Aorta (tissue), 5 donors: ENCODE measurements at places on chromosomes 5 and 9.
A peak's percentile ranks its signal among the peaks of the same experiment; 100 is the strongest.

DNA sequence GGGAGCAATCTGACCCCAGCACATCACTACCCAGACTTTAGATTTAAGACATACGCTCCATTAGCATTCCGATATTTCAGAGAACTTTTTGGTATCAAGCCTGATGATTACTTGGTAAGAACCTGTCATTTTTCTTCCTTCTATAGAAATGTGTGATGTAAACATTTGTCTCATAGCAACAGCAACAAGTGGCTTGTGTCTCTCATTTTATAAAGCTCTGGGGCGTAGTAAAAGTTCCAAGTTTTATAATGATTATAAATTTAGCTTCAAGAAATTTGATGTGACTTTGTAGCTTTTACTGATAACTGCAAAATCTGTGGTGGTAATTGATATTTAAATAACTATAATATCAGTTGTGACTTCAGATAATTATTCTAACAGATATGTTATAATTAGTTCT lies 137.2 kb downstream of the PRKACG start:
- no peak for DNase-seq
- H3K27me3 ChIP-seq, result no peaks in the 10 kb centered on the region
- no peaks in the 10 kb centered on the region for H3K4me1 ChIP-seq

DNA sequence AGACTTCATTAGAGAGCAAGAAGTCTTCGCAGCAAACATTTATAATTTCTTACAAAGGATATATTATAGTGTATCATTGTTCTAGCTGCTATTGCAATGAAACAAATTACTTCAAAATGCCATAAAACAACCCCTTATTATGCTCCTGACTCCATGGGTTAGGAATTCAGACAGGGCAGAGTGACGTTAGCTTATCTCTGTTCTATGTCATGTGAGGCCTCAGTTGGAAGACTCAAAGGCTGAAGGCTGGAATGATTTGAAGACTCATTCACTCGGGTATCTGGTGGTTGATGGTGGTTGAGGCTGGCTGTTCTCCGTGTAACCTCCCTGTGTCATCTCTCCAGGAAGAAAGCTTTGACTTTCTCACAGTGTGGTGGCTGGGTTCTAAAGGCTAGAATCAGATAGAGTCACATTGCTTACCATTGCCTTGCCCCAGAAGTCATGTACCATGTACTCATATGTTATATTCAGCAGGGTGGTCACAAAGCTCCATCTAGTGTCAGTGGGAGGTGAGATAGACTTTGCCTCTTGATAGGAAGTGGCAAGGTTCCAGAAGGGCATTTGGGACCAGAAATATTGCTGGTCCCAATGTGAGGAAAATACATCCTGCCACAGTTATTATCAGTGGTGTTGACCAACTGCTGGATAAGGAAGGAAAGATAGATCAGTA lies 226.9 kb downstream of the TMEM38B start:
- H3K27ac ChIP-seq, result no peak overlapping the region
- H3K4me1 ChIP-seq, result no peaks in the 10 kb centered on the region
- H3K36me3 ChIP-seq, result no peaks in the 10 kb centered on the region
- H3K4me3 ChIP-seq, result no peak overlapping the region

DNA sequence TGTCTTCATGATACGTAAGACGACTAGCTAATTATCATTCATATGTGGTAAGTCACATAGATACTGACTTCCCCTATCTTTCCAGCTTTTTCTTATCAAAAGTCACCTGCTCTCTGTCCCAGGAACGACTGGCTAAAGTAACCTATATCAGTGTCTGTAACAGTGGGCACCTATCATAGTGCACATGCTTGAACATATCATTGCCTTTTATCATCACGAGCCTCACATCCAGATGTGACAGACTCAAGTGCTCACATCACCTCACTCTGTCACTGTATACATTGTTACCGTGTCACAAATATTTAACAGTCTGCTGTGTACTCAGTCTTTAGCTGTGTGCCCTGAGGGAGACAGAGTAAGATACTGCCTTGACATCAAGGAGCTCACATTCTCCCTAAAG lies 125.4 kb upstream of the CCDC152 start:
- peaks cover under 1% of the 10 kb centered on the region for H3K36me3 ChIP-seq
- no peak overlapping the region for H3K27ac ChIP-seq
- no peak overlapping the region for H3K4me3 ChIP-seq
- H3K4me1 ChIP-seq, result no peaks in the 10 kb centered on the region

DNA sequence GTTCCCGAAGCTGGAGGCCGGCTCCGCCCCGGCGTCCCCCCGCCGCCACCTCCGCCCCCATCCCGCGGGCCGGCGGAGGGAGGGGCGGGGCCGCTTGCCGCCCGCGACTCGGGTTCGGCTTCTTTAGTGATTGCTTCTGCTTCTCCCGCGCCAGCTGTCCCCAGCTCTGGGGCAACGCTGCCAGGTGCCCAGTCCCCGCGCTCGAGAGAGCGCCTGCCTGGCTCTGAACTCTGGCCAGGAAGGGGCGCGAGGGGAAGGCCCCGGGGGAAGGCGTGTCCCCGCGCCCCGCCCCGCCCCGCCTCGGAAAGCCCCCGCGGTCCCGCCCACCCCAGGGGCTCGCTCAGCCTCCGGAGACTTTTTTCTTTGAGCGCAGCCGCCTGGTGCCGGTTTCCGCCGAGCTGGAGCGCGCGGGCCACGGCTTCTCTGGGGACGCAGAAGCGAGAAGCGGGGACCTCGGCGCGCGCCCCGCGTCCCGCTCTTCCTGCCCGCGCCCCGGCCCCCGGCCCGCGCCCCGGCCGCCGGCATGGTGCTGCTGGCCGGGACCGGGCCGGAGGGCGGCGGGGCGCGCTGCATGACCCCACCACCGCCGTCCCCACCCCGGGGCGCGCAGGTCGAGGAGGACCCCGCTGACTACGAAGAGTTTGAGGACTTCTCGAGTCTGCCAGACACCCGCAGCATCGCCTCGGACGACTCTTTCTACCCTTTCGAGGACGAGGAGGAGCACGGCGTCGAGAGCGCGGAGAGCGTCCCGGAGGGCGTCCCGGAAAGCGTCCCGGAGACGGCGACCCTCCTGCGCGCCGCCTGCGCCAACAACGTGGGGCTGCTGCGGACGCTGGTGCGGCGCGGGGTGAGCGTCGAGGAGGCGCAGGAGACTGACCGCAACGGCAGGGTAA lies at the start of gene ANKRD33B:
Gene ANKRD33B, plus strand, starts transcription at position 126 of the 893 bp plus-strand sequence. Its CDS starts 398 bp downstream, at position 524.
- DNase-seq, result peak; percentile 77
- H3K4me1 ChIP-seq, result no peaks in the 10 kb centered on the region
- no peak within 1 kb of the TSS for H3K27ac ChIP-seq
- no peaks in the 10 kb centered on the region for H3K36me3 ChIP-seq
- H3K27me3 ChIP-seq, result no peaks in the 10 kb centered on the region

GRCh38 chr5:139611703-139612584 lies 36.2 kb upstream of the CXXC5 start:
- H3K27ac ChIP-seq, result no peak overlapping the region
- no peak overlapping the region for H3K4me3 ChIP-seq
- no peaks in the 10 kb centered on the region for H3K4me1 ChIP-seq
- DNase-seq, result no peak
- H3K36me3 ChIP-seq, result no peaks in the 10 kb centered on the region

DNA sequence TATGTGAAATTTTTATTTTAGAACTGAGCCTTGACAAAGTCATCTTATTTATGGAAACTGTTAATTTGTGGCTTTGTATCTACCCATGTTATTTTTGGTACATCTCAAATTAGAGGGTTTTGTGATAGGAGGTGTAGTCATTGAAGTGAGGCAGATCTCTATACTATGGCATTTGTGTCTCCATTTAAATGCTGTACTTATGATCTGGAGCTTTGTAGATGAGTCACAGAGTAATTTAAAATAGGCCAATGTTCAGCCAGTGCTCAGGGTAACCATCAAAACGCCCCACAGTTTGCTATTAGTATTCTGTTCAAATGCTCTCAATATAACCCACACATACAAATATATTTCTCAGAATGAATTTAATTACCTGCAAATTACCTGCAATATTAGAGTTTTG lies 351.5 kb upstream of the KLF9 start:
- no peak overlapping the region for H3K27ac ChIP-seq
- H3K4me1 ChIP-seq, result no peaks in the 10 kb centered on the region
- no peaks in the 10 kb centered on the region for H3K36me3 ChIP-seq
- H3K4me3 ChIP-seq, result no peak overlapping the region
- H3K27me3 ChIP-seq, result no peaks in the 10 kb centered on the region

GRCh38 chr5:58794875-58795274 lies 212.0 kb downstream of the RAB3C start:
- H3K4me1 ChIP-seq, result no peaks in the 10 kb centered on the region
- no peaks in the 10 kb centered on the region for H3K36me3 ChIP-seq
- H3K27ac ChIP-seq, result no peak overlapping the region
- no peak for DNase-seq

DNA sequence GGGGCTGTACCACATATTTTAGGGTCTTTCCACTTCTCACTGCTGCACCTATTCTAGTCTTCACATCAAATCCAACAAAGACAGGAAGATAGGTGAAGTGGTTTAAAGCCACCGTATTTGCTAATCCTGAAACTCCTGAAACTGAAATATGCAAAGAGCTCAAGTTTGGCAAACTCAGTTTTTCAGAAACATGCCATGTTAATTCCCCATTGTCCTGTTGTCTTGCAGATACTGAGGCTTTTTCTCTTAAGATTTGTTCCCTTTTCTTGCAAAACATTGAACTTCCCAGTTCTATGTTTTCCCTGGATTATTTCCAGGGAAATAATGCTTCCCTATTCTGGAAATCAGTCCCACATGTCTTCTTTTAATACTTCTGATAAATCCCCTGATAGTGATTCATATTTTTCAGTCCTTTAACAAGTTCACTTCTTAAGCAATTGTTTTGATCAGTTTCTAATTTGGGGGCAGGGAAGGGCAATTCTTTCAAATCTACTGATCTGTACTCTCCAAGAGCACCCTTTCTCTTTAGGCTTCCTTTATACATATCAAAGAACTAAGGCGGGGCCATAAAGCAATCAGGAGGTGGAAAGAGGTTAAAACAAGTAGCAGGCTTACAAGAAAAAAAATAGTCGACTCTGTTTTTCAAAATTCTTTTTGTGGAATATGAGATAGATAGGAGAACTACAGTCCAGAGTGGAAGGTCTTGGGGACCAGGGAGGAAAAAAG lies 648.5 kb downstream of the BNC2 start:
- no peak overlapping the region for H3K27ac ChIP-seq
- no peaks in the 10 kb centered on the region for H3K27me3 ChIP-seq
- no peaks in the 10 kb centered on the region for H3K36me3 ChIP-seq
- H3K4me1 ChIP-seq, result no peaks in the 10 kb centered on the region
- DNase-seq, result no peak
- H3K4me3 ChIP-seq, result no peak overlapping the region

DNA sequence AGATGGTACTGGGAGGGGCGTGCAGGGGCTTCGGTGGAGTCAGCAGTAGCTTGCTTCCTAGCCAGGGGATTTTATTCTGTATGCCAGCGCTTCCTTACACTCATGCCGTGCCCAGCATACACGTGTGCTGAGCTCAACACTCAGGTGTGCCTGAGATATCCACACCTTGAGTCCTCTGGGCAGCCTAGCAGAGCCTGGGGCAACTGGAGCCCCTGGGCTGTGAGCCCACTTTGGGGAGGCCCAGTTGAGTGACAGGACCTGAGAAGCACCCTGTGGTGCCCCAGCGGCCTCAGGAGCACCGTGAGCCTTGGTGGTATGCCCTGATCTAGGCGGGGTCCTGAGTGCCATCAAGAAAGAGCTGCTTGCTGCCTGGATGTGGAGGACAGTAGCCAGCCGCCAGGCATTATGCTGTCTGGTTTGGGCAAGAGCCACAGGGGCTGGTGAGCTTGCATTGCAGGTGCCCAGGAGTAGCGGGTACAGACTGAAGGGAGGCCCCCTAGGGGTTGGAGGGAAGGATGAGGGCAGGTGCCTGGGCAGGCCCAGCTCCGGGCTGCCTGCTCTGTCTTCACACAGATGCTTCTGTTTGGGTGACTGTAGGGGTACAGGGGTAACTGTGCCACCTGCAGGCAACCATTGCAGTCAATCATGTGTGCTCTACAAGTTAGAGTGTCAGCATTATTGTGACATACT lies 42.9 kb downstream of the BNIP1 start:
- no peak for DNase-seq
- no peaks in the 10 kb centered on the region for H3K4me1 ChIP-seq
- H3K36me3 ChIP-seq, result no peaks in the 10 kb centered on the region
- no peak overlapping the region for H3K4me3 ChIP-seq
- H3K27ac ChIP-seq, result no peak overlapping the region

- no peaks in the 10 kb centered on the region for H3K36me3 ChIP-seq
- H3K27me3 ChIP-seq, result no peaks in the 10 kb centered on the region
- DNase-seq, result no peak
- H3K4me3 ChIP-seq, result no peak overlapping the region
- H3K4me1 ChIP-seq, result no peaks in the 10 kb centered on the region
Observed at GRCh38 chr5:128516978-128517377, 21.1 kb downstream of the FBN2 start.

DNA sequence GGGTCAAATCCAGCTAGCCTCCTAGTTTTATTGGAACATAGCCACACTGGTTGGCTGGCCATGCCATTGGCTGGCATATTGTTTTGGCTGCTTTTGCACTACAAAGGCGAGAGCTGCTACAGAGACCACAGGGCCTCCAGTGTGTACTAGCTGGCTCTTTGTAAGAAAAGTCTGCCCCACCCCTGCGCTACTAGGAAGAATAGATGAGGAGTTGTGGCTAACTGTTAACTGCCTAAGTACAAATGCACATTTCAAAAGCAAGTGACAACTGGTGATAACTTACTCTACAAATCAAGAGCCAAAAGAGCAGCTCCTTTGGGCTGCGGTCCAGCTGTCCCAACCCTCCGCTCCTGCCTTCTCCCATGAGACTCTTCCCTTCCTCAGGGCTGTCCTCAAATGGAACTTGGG lies 63.9 kb downstream of the SERINC5 start:
- no peak for DNase-seq
- H3K27me3 ChIP-seq, result no peaks in the 10 kb centered on the region
- peaks cover 14% of the 10 kb centered on the region for H3K4me1 ChIP-seq
- no peaks in the 10 kb centered on the region for H3K36me3 ChIP-seq
- no peak overlapping the region for H3K4me3 ChIP-seq
- H3K27ac ChIP-seq, result no peak overlapping the region

- H3K27ac ChIP-seq, result no peak overlapping the region
- no peaks in the 10 kb centered on the region for H3K4me1 ChIP-seq
- no peak overlapping the region for H3K4me3 ChIP-seq
- DNase-seq, result no peak
- no peaks in the 10 kb centered on the region for H3K36me3 ChIP-seq
Observed at GRCh38 chr5:16364910-16365309, 100.7 kb downstream of the ZNF622 start.

GRCh38 chr5:148897842-148898241 lies 71.4 kb downstream of the ADRB2 start:
- no peak overlapping the region for H3K4me3 ChIP-seq
- H3K27me3 ChIP-seq, result no peaks in the 10 kb centered on the region
- H3K36me3 ChIP-seq, result no peaks in the 10 kb centered on the region
- no peak overlapping the region for H3K27ac ChIP-seq
- no peak for DNase-seq

GRCh38 chr5:147485046-147485445 lies 24.8 kb downstream of the DPYSL3 start:
- H3K27me3 ChIP-seq, result no peaks in the 10 kb centered on the region
- no peak overlapping the region for H3K4me3 ChIP-seq
- peak overlapping the region; percentile 95 for H3K27ac ChIP-seq
- H3K36me3 ChIP-seq, result no peaks in the 10 kb centered on the region
- peaks cover 5% of the 10 kb centered on the region for H3K4me1 ChIP-seq
